ENCODE measurements at places on chromosomes 2 and 18.

DNA sequence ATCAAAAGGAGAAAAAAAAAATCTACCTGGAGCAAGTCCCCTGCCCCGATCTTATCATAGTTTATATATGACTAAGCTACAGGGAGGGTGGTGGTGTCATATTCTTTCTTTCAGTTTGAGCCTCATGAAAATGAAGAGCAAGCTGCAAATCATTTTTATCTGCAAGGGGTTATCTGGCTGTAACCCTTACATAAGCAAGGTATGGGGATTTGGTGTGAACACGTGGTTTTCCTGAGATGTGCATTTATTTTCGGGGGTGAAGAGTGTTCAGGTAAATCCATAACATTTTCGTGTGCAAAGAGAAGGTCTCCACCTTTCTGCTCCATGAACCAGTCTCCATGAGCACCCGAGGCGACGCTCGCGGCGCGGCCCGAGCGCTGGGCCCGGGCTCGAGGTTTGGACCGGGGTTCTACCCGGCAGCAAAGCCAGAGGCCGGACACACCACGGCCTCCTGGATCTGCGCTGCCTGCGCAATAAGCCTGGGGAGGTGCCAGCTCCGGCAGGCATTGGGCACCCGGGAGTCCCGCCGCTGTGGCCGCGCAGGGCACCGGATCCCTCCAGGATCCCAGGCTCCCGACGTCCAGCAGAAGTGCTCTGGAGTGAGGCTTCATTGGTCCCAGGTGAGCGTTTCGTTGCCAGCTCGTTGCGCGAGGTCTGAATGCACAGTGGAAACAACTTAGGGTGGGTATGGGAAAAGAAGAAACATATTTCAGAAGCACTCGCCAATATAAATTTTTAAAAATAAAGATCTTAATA is 36.1 kb upstream of the GPD2 start:
- peak; percentile 35 for DNase-seq

DNA sequence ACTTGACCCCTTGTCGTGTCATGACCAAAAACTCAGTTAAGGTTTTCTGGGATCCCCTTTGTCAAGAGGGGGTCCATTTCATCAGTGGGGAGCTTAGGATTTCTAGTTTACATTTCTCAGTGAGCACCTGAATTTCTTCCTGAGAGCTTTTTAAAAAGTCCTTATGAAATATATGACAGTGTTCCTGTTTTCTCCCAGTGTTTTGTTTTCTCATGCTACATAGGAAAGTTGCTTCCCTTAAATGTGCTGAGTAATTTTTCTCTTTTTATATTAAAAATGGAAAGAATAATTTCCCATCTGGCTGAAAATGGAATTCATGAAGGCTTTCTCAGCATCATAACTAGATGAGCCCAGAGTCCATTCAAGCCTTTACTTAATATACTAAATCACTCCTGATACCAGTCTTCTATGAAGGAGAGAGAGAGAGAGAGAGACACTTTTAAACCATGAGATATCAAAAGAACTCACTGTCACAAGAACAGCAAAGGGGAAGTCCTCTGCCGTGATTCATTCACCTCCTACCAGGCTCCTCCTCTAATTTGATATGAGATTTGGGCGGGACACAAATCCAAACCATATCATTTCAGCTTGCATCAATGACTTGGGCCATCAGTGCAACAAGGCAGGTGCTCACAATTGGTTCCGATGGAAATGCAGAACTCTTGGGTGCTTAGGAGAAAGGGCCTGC is 61.1 kb downstream of the XRCC5 start:
- DNase-seq: no peak

- DNase-seq: no peak
Measured at GRCh38 chr2:159785195-159785594, 12.8 kb downstream of the CD302 start.

- DNase-seq: peak; percentile 21
Measured at GRCh38 chr2:200905618-200906296, 16.6 kb downstream of the NIF3L1 start.

GRCh38 chr18:58865033-58865590 is 435 bp downstream of the ZNF532 start:
- DNase-seq: no peak

GRCh38 chr2:61647044-61647443 is 108.9 kb upstream of the XPO1 start:
- DNase-seq: no peak

DNA sequence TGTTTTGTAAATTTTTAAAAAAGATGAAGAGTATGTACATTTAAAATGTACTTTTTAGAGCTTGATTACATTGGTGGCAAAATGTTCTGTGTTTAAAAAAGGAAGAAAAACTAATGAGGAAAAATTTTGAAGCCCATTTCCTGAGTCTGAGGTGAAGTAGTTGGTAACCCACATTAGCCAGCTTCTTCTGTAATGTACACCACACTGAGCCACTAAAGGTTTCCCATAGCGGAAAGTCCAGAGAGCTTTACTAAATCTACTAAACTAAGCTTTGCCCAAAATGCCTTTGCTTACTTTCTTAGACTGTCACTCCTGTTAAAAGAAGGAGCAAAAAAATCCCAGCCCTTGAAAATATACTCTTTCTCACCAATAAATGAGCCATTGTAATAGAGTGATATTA is 804.8 kb upstream of the ZEB2 start:
- peak; percentile 5 for DNase-seq

GRCh38 chr2:18544171-18544570 is 16.3 kb downstream of the RDH14 start:
- DNase-seq: no peak

Measured in T-helper 1 cell (primary cell).